CD4-positive, alpha-beta T cell treated with Interleukin-6 for 4 hours (primary cell): ENCODE measurements at places on chromosomes 11 and 22.

DNA sequence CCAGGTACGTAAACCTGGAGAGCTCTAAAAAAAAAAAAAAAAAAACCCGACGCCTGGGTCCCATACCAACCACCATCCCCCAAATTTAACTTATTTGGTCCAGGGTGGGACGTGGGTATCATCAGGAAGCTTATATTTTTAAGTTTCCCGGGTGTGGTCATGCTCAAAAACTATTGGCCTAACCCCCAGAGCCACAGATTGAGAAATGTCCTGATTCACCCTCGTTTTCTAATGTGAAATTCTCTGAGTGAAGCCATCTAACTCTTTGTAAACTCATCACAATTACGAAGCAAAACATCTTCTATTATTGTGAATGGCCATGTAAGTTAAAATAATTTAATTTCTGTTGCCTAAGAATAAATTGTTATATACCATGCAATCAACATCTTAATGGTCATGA, 29.6 kb downstream of the PAK1 start:
- no peak for DNase-seq

- DNase-seq, result peak; percentile 75
Observed at GRCh38 chr11:62545437-62546243, 966 bp downstream of the AHNAK start.

DNA sequence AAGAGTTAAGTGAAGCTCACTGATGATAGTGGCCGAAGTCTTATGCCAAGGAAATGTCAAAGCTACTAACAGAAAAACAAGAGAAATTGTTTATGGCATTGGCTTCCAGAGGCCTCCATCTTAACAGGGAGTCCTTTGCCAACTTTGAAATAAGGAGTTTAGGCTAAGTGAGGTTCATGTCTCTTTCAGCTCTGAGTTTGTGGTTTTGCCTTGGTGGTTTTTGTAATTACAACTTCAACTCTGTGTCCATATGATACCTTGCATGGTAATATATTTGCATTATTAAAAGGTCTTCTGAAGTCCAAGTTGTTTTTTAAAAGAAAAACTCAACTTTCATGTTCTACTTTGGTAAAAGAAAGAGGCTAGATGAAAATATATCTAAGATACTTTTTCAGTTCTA, 31.4 kb upstream of the ANO5 start:
- no peak for DNase-seq

DNA sequence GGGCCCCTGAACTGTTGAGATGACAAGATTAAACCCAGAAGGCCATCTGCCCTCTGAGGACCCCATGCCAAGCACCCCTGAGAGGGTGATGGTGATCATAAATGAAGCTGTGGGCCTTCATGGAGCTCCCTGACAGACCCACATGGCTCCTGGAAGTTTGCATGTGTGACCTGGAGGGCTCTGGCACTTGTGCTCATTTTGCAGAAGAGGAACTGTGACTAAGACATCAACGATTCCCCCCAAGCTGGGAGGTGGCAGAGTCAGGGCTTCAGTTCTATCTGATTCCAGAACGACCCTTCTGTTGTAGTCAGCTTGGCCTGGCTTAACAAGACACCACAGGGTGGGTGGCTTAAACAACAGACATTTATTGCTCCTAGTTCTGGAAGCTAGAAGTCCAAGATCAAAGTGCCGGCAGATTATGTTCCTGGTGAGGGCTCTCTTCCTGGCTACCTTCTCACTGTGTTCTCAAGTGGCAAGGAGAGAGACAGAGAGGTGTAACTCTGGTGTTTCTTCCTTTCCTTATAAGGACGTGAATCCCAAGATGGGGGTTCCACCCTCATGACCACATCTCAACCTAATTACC, 46.4 kb upstream of the CD82 start:
- no peak for DNase-seq

GRCh38 chr22:22823131-22823810, 64.3 kb upstream of the IGLL5 start:
- DNase-seq, result peak; percentile 23

DNA sequence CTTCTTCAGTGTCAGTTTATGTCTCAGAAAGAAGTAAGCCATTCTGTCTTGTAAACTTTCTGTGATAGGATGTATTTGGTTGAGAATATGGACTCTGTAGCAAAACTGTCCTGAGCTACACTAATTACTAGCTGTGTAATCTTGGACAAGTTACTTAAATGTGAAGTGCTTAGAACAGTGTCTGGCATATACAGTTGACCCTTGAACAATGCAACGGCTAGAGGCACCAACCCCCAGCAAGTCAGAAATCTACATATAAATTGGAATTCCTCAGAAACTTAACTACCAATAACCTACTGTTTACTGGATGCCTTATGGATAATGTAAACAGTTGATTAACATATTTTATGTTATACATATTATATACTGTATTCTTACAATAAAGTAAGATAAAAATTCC, 68.7 kb upstream of the GRK2 start:
- DNase-seq, result no peak

DNA sequence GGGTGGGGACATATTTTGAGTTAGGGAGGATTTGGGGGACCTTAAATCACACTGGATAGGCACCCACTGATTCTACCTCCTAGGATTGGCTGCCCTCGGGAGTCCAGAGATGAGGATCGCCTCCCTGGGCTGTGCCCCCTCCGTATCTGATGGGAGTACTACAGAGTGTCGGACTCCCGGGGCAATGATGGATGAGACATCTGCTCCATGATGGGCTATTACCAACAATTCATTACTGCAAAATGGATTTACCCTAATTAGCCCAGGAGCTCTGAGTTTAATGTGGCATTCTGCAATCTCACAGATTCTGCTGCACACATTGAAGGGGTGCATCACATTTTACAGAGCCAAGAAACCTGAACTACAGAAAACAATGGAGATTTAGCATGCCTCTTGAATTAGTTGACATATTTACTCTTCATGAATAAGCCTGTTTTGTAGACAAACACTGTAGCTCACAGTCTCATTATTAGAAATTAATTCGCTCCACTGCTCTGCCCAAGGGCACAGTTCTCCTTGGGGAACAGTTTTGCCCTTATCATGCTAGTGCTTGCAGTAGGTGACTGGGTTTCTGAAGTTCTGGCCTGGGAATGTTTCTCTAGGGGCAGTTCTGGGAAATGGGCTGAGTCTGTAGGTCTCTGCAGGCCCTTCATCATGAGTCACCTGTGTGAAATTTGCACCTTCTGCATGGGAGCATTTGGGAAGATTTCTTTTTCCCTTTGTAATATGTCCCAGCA, 217.1 kb upstream of the PLET1 start:
- no peak for DNase-seq

- DNase-seq, result no peak
Observed at GRCh38 chr22:46640293-46641055, 20.3 kb downstream of the GRAMD4 start.

- no peak for DNase-seq
Observed at GRCh38 chr11:15940462-15941205, 415.7 kb downstream of the SOX6 start.

GRCh38 chr22:21978564-21979386, 3.8 kb downstream of the TOP3B start:
- DNase-seq, result no peak

- no peak for DNase-seq
Observed at GRCh38 chr22:23169043-23169406, 11.3 kb upstream of the BCR start.

DNA sequence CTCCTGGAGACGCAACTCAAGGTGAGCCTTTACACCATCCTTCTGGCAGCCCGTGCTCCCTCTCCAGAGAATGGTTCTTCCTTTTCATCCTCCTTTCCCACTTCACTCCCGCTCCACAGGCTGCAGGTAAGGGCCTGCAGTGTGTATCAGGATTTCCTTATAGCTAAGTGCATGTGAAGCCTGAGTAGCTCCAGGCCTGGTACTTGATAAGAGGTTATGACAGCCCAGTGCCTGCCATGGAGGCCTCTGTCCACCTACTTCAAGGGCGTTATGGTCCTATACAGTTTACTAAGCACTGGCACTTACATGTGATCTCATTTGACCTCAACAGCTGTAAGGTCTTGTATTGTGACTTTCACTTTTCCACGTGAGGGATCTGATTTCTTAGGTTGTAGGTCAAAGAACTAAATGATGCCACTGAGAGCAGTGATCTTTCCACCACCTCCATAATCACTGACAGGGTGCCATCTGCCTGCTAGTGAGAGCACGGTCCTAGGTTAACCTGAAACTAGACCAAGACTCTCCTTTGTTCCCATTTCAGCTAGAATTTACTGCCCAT, 18.1 kb downstream of the SSH3 start:
- no peak for DNase-seq

DNA sequence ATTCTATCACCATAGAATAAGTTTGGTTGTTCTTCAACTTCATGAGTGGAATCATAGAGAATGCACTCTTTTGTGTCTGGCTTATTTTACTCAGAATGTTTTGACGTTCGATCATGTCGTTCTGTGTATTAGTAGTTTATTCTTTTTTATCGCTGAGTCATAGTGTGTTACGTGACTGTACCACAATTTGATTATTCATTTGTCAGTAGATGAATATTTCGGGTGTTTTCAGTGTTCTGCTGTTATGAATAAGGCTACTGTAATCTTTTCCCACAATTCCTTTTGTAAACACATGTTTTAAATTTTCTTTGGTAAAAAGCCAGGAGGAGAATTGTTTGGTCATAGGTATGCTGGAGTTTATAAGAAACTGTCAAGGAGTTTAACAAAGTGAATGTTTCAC, 279.9 kb upstream of the B3GAT1 start:
- no peak for DNase-seq

DNA sequence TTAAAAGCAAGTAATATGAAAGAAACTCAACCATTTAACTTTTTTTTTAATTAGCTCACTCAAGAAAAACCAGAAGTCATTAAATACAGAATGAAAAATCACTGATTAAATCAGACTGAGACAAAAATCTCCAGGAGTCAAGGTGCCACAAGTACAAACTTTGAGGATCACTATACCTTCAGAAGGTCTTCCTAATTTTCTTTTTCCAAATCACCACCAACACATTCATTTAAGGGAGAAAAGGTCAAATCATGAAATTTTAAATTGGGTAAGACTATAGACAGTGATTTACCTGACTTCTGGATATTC, 32.3 kb downstream of the PITPNB start:
- no peak for DNase-seq

- DNase-seq, result no peak
Observed at GRCh38 chr22:20205464-20205963, 54.7 kb upstream of the CCDC188 start.

GRCh38 chr11:72743321-72744221, 8.6 kb downstream of the ARAP1 start:
- DNase-seq, result no peak

DNA sequence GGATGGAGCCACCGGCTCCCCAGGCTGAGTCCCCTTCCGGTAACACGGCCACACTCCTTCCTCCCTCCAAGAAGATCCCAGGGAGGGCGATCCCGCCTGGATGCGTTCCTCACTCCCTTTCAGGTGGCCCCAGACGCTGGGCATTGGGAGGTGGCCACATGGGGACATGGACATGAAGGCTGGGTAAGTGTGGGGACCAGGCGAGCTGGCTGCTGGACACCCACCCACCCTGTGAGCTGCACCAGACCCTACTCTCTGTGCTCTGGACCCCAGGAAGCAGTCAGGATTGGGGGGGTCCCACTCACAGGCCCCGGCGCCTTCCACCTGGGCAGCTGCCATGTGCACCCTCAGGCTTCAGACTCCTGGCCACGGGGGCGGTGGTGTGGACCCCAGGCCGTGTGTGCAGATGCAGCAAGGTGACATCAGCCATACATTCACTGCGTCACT, 932.8 kb downstream of the BRD1 start:
- DNase-seq, result no peak

GRCh38 chr22:36282328-36282831, 29.4 kb downstream of the APOL1 start:
- DNase-seq, result no peak

DNA sequence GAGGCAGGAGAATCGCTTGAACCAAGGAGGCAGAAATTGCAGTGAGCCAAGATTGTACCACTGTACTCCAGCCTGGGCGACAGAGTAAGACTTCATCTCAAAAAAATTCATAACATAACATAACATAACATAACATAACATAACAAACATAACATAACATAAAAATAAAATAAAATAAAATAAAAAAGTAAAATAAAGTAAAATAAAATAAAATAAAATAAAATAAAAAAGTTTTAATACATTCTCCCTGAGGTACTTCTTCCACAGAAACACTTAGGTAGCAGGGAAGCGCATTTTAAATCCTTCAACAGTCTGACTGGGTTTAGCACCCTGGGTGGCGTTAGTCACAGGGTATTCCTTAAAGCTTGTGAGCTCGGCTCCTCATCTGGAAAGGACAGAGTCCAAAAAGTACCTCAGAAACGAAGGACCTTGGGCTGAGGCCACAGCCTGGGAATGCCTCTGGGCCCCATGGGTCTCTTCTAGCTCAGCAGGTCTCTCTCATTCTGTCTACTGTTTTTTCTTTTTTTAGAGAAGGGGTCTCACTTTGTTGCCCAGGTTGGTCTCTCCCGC, 41.7 kb downstream of the MICAL3 start:
- no peak for DNase-seq

DNA sequence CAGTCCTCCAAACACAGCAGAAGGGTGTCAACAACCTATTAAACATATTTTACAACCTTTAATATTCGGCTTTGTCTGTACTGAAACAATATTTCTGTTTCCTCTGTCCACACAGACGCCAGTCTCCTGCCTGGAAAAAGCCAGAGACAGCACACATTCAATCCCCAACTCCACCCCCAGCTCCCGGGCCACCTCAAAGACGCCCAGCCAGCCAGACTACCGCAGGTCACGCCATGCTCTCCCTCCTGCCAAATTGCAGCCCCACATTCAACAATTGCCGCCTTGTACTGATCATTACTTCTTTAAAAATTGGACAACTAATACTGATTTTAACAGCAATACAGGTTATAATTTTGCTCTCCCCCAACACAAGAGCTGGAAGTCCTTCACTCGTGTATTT, 1.2 kb downstream of the SERGEF start:
- no peak for DNase-seq

DNA sequence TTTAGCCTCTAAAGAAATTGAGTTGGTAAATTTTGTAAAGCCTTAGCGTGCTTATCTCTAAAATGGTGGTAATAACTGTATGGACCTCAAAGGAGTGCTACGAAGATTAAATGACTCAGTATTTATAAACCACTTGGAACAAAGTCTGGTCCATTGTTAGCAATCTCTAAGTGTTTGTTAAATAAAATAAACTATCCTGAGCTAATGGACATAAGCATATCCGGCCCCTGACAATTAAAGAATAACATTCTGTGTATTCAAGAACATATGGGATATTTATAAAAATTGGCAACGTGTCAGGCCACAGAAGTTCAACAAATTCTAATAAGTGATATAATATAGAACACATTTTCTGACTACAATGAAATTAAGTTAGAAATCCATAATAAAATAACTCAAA, 71.0 kb downstream of the MYEOV start:
- DNase-seq, result no peak

- DNase-seq, result no peak
Observed at GRCh38 chr11:5547982-5548381, 358 bp downstream of the OR52H1 start.
